Naive thymus-derived CD8-positive, alpha-beta T cell (primary cell): ENCODE measurements at places on chromosomes 5 and 9.

DNA sequence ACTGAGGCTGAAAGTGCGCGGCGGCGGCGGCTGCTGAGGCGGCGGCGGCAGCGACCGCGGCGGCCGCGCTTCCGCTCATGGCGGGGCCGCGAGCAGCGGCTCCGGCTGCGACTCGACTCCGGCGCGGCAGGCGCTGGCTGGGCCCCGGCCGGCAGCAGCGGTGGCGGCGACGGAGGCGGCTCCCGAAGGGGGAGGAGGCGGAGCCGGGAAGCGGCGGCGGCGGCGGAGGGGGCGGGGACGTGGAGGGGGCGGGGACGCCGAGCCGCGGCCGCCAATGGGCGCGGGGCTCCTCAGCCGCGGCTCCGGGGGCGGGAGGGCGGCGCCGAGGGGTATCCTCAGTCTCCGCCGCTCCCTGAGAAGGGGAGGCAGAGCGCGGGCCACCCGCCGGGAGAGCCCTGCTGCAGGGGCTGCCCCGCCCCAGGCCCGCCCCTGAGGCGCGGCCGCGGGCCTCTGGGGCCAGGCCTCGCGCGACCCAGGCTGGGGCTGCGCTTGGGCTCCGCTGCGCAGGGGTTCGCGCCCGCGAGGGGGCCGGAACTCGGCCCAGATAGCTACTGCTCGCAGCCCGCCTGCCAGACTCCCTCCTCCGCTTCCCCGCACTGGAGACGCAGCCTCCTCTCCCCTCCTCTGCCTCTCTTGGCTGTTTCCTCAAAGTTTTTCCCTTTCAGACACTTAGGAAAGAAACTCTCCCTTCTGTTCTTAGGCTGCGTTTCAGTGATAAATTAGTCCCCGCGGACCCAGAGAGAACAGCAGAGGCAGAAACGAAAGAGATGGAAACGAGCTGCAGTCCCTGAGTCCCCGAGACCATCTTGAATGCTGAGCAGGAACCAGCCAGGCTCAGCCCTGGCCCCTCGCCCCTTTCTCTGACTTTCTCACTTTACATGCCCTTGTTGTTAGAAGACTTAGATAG, 85.0 kb upstream of the MELK start:
- DNase-seq = peak; percentile 89

- no peak for DNase-seq
Measured at GRCh38 chr9:112081918-112082729, 93.0 kb downstream of the SUSD1 start.

DNA sequence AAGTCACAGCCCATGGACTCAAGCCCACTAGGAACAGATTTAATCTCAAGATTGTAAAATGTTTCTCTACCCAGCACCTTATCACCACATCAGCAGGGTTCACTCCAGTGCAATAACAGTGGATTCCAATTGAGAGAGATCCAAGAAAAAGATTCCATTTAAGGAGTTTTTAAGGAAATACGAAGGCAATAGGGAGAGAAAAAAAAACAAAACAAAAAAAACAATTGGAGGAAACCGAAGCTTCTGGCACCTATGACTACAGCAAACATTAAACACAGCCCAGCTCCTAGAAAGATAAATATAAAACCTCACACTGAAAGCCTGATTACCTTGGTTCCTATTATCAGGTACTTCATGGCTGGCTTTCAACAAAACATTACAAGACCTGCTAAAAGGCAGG, 192.7 kb downstream of the DAB2IP start:
- no peak for DNase-seq

GRCh38 chr9:81146684-81147337, 542.5 kb downstream of the TLE1 start:
- no peak for DNase-seq

DNA sequence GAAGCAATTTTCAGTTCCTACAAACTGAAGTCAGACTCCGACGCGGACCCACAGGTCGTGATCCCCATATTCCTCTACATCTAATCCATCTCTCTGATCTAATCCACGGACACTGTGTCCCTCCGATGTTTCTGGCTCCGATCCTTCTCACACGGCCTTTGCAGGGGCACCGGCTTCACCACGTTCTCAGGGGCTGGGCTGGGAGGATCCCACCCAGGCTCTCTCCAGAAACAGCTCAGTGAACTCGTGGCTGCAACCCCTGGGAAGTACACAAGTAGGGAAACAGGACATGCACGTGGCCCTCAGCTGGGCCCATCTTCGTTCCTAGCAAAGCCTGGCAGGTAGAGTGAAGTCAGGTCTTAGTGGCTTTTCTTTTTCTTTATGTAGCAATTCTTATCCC, 49.1 kb upstream of the OLFM1 start:
- no peak for DNase-seq

- peak; percentile 41 for DNase-seq
Measured at GRCh38 chr5:446883-447263, 3.9 kb downstream of the EXOC3 start.

- no peak for DNase-seq
Measured at GRCh38 chr5:154451957-154452356, 6.2 kb downstream of the SAP30L start.

DNA sequence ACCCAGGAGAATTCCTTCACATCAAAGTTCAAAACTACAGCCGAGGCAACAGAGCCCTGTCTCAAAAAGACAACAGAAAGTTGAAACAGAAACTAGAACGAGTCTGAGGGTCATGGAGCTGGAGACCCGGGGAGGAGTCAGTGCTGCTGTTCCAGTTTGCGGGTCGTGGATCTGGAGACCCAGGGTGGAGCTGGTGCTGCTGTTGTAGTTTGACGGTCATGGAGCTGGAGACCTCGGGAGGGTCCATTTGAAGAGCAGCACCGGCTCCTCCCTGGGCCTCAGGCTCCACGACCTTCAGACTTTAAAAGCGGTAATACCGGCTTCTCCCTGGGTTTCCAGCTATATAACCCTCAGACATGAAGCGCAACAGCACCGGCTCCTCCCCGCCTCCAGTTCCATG, 13.0 kb upstream of the LCN15 start:
- no peak for DNase-seq

DNA sequence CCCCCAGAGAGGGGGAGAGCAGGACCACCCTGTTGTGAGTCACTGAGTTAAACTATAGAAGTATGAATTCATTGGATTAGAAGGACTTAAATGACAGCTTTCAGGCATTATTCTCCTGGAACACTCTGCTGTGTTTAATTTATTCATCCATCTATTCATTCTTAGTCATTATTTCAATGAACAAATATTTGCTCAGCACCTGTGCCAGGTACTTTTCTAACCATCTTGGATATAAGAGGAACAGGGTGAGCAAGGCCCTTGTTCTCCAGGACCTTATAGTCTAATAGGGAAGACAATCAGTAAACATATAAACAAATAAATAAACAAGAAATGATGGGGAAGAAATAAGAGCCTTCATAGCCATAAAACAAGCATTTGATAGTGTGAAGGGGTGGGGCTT, 483.9 kb upstream of the BRINP1 start:
- no peak for DNase-seq

DNA sequence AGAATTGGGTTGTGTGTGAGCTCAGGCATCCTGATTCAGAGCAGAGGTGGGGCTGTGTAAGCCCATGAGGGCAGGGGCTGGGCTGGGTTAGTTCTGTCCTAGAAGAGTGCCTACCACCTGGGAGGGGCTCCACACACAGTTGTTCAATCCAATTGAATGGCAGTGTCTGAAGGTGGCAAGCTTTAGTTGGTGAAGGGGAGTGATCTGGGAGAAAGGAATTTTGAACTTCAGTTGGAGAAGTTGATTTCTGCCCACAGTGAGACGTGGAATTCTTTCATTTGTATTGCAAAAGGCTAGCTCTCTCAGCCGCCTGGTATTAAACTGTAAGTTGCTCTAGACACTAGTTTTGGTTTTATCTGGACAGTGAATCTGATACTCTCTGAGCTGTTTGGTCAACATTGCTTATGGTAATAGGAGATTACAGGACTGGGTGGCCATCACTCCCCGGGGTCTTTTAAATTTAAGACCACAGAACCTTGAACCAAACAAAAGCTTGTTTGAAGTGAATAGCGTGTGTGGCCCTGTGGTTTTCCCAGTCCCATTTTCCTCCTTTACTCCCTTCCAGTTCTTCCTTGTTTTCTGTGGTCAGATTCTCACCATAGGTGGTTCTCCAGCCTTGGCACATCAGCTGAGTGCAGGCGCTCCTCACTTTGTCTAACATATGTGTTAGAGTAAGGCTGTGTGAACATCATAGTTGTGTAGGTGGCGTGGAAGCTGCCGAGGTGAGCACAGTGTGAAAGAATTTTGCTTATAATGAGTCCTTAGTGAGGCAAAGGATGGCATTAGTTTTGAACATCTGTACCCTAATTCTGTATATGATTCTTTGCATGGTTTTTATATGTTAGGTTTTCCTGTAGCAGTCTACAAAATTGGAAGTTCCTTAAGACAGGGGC, 78.0 kb downstream of the ARHGAP26 start:
- DNase-seq = no peak

GRCh38 chr5:16617274-16617968, 624 bp upstream of the RETREG1 start:
- peak; percentile 59 for DNase-seq

- no peak for DNase-seq
Measured at GRCh38 chr5:130966990-130967525, 198.0 kb downstream of the HINT1 start.

DNA sequence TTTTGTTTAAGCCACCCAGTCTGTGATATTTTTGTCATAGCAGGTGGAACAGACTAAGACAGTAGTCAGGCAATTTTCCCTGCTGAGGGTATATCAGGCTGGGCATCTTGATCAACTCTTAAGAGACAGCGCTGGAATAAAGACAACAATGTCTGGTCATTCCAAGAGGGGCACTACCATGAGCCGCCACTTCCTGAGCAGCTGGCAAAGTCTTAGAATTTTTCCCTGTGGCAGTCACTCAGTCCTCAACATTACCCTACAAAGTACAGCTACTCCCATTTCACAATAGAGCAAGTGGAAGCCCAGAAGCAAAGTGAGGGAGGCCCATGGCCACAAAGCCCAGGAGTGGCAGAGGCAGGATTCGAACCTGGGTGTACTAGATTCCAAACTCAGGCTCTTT, 74.8 kb downstream of the SH3PXD2B start:
- DNase-seq = no peak

DNA sequence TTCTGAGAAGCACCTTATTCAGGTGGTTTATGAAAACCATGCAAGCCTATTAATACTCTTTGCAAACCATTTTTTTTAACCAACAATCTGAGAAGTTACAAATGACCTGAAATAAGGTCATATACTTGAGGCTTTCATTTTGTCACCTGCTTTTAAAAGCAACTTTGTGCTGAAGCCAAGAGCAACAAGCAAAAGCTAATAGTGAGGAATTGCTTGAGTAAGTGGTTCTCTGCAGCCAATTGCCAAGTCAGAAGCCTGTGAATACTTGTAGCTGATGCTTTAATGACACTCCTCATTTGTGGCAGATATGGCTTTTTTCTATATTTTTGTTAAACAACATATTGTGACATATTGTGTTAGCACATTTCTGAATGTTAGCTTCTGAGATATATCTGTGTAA, 126.7 kb upstream of the ZNF608 start:
- DNase-seq = no peak

- DNase-seq = peak; percentile 20
Measured at GRCh38 chr9:135992486-135993408, 31.6 kb upstream of the UBAC1 start.

DNA sequence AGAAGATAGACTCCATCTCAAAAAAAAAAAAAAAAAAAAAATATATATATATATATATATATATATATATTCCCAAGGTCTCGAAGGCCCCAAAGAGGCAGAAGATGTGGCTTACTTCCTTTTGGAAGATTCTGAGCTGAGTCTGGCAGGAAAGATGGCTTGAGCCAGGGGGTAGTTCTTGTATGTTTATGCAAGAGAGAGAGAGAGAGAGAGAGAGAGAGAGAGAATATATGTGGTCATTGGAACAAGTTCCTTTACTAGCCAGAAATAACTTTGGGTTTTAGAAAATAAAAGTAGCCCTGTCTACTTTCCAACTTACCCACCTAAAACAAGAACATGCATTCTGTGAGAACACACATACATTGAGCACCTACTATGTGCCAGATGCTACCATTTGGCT, 17.6 kb downstream of the NCS1 start:
- no peak for DNase-seq

DNA sequence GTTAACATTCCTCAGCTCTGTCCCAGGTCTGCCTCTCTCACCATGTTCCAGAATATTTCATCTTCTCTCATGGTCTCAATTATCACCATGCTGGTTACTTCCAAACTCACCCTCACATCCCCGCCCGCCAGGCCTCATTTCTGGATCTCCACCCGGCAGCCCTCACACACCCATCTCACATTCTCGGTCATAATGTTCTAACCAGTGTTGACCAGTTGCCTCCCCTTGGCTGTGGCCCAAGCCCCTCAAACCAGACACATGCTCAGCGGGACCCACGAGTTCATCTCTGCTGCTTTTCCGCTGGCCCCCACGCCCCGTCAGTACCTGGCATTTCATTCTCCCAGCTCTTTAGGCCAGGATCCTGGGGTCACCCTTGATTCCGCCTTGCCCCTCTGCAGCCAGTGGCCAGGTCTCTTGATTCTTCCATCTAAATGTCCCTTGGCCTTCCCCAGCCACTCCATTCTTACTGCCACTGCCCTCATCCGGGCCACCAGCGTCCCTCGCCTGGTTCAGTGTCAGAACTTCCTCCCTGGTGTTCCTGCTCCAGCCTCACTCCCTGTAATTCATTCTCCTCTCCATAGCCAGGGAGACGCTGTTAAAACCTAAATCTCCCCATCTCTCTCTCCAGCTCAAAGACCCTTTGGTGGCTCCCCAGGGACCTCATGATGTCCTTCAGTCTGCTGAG, 141.7 kb downstream of the MVB12B start:
- no peak for DNase-seq

- no peak for DNase-seq
Measured at GRCh38 chr5:6656680-6657079, 23.4 kb downstream of the SRD5A1 start.

DNA sequence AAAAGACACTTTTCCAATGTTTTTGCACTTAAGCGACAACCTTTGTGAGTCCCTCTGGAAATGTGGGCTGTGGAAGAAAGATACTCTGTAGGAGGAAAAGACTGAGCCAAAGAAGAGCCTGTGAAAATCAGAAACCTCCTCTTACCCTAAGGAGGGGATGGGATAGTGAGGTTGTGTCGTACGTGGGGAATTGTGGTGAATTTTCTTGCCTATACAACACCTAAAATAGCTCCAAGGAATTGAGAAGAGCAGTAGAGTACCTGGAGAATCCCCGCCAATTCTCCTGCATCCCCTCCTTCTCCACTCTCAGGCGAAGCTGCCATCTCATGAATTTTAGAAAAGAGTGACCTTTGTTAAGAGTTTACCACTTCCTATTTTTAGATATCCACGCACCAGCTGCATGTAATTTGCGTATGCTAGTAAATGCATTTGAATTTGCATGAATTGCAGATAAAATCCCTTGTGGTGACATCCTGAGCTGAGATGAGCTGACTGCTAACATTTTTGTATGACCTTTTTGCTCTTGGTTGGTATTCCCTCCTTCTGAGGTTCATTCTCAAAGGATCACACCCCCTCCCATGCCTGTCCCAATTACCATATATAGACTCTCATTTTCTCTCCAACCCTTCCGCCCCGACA, 147.2 kb downstream of the PCSK5 start:
- DNase-seq = no peak

DNA sequence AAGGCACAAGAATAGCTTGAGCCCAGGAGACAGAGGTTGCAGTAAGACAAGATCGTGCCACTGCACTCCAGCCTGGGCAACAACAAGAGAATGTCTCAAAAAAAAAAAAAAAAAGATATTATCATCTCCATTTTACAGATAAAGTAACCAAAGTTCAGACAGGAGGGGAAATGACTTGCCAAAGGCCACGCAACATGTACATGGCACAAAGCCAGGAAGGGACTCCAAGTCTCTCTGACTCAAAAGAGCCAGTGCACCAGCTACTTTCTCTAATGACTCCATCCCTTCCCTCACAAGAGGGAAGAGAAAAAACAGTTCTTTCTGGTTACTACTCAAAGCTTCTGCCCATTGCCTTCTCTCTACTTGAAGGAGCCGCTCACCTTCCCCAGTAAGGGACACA, 34.1 kb downstream of the SIL1 start:
- no peak for DNase-seq
